Upper lobe of left lung (tissue), 6 donors: ENCODE measurements at places on chromosomes 12 and 14. TPM values are rescaled to one million over a fixed set of nuclear protein-coding genes. Genes with fewer than 3 reads are reported as not detected.

DNA sequence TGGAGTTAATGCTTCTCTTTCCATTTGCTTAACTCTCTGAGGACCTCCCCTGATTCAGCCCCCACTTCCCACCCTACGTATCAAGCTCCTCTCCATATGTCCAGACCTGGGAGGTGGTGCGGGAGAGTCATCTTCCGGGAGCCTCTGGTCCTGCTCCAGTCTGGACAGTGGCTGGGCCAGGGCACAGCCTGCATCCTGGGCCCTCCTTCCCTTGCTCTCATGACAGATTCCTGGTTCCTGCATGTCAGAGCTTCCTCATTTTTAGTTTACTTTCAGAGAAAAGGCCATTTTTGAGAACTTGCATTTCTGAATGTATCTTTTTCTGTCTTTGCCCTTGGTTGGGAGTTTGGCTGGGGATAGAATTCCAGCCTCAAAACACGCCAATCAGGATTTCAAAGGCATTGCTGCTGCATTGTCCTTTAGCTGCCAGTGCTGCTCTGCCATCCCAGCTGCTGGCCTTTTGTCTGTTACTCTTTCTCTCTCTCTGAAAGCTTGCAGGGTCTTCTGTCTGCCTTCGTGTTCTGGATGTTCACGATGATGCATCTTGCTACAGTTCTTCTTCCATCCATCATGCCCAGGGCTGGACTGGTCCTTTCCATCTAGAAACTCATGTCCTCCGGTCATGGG, 54.7 kb downstream of the SLC6A12 start:
- H3K36me3 ChIP-seq, result no peaks in the 10 kb centered on the region
- no peaks in the 10 kb centered on the region for H3K27me3 ChIP-seq
- no peaks in the 10 kb centered on the region for H3K4me1 ChIP-seq

DNA sequence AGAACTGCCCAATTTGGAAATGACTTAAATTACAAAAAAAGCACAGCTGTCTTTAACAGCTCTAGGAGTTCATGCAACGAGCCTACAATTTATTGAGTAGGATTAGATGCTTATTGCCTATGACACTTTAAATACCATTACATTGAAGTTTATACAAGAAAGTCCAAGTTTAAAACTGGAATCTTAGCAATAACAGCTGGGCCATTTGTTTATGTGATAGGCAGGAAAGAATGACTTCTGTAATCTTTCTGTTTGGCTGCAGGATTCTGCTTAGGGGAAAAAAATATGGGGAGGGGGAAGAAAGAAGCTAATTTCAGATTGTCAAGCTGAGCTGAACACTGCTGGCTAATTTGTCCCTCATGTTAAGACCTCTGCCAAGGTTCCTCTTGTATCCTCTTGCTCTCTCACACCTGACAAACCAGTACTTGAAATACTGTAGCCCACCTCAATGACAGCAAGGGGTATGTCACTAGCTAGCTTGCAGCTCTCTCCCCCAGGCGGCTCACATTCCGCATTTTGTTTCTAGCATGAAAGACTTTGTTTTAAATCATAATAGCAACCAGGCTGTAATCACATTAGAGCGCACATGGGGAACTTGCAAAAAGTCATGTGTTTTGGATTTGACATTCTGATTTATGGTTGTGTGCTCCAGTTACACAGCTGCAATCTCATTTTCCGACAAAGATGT, 384.8 kb downstream of the BMP4 start:
- H3K4me1 ChIP-seq, result no peaks in the 10 kb centered on the region
- no peak for DNase-seq
- H3K27me3 ChIP-seq, result no peaks in the 10 kb centered on the region
- no peaks in the 10 kb centered on the region for H3K36me3 ChIP-seq

DNA sequence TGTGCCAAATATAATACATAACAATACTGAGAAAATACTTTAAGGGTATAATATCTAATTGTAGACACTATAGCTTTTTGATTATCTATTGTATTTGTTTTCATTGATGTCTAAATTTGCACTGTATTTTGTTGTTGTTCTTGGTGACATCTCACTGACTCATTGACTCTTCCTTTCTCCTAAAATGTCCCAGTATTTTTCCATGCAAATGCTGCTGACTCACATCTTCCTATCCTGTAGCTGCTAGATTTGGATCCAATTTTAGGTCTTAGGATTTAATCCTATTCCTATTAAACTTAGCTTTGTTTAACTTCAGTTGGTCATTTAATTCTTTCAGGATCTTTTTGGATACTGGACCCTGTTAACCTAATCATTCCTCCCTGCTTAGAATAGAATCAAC, 148.5 kb downstream of the TMTC2 start:
- no peaks in the 10 kb centered on the region for H3K27me3 ChIP-seq
- no peak for DNase-seq
- H3K27ac ChIP-seq, result no peak overlapping the region
- no peaks in the 10 kb centered on the region for H3K36me3 ChIP-seq

DNA sequence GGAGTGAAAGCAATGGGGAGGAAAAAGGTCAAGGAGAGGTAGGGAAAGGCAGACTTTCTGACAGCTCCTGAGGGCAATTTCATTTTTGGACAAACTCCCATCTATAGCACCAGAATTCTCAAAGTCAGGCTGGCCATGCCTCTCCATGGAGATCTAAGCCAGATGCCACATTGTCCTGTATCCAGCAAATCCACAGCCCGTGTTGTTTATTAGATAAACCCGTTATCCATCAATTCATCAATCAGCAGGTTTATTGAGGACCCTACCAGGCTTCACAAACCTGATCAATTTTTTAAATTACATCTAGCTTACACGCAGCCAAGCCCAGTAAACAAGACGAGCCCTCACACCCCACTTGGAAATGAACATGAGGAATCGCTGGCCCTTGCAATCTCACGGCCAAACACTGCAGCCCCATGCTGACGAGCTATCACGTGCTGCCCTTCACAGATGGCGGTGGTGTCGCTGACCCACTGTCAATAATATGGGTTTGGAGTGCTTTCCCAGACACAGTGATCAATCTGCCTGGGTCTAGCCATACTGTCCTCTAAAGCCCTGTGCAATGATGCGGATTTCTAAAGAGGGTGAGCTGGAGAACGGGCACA, 332.9 kb downstream of the DPF3 start:
- no peaks in the 10 kb centered on the region for H3K36me3 ChIP-seq
- no peak overlapping the region for H3K4me3 ChIP-seq
- H3K27me3 ChIP-seq, result no peaks in the 10 kb centered on the region
- H3K4me1 ChIP-seq, result no peaks in the 10 kb centered on the region

DNA sequence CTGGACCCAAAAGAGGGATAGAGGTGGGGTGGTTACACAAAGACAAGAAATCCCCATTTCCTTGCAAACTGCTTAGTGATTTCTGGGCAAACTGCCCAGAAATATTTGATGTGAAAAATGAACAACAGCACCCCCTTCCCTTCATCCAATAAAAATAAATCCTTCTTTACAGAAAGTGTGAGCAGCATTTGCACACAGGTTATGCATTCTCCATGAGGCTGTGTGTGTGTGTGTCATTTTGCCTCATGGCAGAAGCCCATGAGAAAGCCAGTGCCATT, 17.2 kb upstream of the NRXN3 start:
- no peak for DNase-seq
- H3K4me3 ChIP-seq, result no peak overlapping the region
- H3K27me3 ChIP-seq, result no peaks in the 10 kb centered on the region
- H3K4me1 ChIP-seq, result no peaks in the 10 kb centered on the region

DNA sequence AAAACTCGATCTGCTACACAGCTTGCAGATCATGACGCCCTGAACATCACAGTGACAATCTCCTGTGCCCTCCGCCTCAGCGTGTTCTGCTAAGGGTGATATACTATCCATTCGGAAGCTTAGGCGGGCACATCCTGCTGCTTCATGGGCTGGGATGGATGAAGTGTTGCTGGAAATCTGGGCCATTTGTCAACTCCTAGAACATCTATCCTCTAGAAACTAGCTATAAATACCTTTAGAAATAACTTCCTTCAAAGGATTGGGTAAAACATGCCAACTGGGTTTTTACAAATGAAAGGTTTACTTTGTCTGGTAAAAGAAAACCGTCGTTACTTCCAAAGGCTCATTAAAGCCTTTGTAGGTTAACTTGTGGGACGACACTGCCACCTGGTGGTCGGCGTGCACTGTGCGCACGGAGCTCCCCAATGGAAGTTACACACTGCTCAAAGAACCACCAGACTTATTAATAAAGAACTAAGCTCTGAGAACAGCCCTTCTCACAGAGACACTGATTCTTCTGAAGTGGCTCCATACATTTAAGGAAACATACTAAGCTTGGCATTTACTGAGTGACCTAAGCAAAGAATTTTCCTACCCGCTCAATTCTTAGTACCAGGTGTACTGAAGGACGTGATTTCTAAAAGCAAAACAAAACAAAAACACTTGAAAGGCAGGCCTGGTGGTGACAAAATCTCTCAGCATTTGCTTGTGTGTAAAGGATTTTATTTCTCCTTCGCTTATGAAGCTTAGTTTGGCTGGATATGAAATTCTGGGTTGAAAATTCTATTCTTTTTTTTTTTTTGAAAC, 21.6 kb upstream of the CACNA2D4 start:
- H3K27me3 ChIP-seq, result no peaks in the 10 kb centered on the region
- no peak overlapping the region for H3K27ac ChIP-seq
- peaks cover 17% of the 10 kb centered on the region for H3K4me1 ChIP-seq
- peak; percentile 90 for DNase-seq
- H3K4me3 ChIP-seq, result no peak overlapping the region

GRCh38 chr12:80622271-80622670, 85.2 kb upstream of the MYF6 start:
- no peak for DNase-seq
- H3K4me1 ChIP-seq, result no peaks in the 10 kb centered on the region
- H3K36me3 ChIP-seq, result no peaks in the 10 kb centered on the region
- H3K27ac ChIP-seq, result no peak overlapping the region

DNA sequence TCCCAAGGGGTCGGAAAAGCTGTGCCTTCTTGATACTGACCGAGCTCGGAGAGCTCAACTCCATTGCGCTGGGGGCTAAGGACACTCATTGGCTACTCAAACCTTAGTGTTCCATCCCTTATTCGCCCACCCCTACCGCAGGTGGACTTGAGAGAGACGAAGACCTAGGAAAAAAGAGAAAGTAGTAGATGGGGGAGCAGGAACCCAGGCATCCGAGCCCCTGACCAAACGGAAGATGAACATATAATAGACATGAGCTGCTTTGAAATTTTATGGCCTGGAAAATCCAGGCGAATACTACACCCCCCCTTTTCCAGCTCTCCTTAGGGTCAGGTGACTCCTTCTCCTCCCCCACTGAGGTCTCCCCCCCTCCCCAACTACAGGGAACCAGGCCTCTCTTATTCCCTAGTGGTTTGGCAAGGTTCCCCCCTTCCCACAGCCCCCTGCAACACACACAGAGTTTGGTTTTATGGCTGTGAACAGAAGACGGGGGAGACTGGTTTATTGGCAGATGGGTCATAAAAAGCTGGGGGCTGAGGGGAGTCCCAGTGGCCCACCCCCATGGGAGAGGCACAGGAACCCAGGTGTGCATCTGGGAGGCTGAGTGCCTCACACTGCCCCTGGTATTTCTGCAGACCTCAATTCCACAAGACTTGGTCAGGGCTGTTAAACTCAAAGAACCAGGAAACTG, 1.6 kb downstream of the GDF11 start:
- no peak overlapping the region for H3K27ac ChIP-seq
- H3K36me3 ChIP-seq, result no peaks in the 10 kb centered on the region
- peaks cover 28% of the 10 kb centered on the region for H3K4me1 ChIP-seq
- DNase-seq, result no peak
- no peaks in the 10 kb centered on the region for H3K27me3 ChIP-seq
- no peak overlapping the region for H3K4me3 ChIP-seq

GRCh38 chr12:2485681-2486080, 309.1 kb upstream of the FKBP4 start:
- H3K27ac ChIP-seq, result no peak overlapping the region
- peaks cover 2% of the 10 kb centered on the region for H3K4me1 ChIP-seq
- no peaks in the 10 kb centered on the region for H3K27me3 ChIP-seq
- no peak for DNase-seq

- no peak for DNase-seq
- peaks cover 61% of the 10 kb centered on the region for H3K4me1 ChIP-seq
- peaks cover 65% of the 10 kb centered on the region for H3K36me3 ChIP-seq
- peak overlapping the region; percentile 96 for H3K4me3 ChIP-seq
These were observed 2.8 kb downstream of the SLC38A2 start for GRCh38 chr12:46369474-46370379.

DNA sequence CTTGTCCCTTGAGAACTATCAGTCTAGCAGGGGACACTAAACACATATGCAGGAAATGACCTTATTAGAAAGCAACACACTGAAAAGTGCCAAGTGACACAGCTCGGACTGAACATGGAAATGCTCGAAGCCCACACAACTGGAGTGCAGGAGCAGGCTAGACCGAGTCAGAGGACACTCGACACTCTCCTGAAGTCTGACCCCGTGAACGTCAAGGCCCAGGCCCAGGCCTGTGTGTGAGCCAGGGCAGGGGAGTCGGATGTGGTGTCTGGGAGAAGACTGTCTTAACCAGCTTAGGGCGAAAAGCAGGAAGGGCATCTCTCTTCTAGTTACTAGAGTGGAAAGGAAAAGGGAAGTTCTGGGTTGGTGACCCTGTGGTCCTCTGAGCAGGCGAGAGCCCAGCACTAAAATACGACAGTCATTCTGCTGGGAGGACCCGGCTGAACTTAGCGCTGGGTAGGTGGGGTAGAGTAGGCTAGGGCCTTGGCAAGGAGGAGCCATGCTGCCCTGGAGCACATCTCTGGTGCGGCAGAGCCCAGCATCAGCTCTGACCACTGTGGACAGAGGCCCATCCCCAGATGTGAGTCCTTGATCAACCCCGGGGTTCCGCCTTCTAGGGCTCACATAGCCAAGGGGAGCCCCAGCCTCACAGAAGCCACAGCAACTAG, 93.0 kb downstream of the NTF3 start:
- no peaks in the 10 kb centered on the region for H3K4me1 ChIP-seq
- DNase-seq, result peak; percentile 31
- H3K36me3 ChIP-seq, result no peaks in the 10 kb centered on the region
- H3K27me3 ChIP-seq, result no peaks in the 10 kb centered on the region
- no peak overlapping the region for H3K4me3 ChIP-seq

DNA sequence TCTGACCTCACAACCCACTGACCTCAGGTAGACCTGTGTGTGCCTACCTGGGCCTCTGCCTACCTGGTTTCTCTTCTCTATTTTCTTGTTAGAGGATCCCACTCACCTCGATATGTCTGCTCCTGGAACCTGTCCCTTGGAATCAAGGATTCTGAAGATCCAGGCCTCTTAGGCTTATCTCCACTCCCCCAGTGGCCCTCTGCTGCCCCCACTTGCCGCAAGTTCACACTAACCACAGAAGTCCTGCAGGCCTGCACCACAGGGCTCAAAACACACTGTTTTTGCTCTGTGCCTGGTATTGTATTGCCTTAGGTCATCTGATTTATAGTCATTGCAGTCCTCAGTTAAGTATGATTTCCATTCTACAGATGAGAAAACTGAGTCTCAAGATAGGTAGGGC, 15.3 kb upstream of the NRXN3 start:
- H3K36me3 ChIP-seq, result no peaks in the 10 kb centered on the region
- no peaks in the 10 kb centered on the region for H3K27me3 ChIP-seq
- no peaks in the 10 kb centered on the region for H3K4me1 ChIP-seq
- no peak overlapping the region for H3K27ac ChIP-seq
- no peak for DNase-seq

LAG3 gene
- 1.9 TPM for total RNA-seq

NCAPD2 gene
- 26.4 TPM for total RNA-seq

IFNG-AS1 gene
- total RNA-seq, result 5.2 TPM
